ENCODE measurements at places on chromosomes 5 and 9.
A peak's percentile ranks its signal among the peaks of the same experiment; 100 is the strongest.

DNA sequence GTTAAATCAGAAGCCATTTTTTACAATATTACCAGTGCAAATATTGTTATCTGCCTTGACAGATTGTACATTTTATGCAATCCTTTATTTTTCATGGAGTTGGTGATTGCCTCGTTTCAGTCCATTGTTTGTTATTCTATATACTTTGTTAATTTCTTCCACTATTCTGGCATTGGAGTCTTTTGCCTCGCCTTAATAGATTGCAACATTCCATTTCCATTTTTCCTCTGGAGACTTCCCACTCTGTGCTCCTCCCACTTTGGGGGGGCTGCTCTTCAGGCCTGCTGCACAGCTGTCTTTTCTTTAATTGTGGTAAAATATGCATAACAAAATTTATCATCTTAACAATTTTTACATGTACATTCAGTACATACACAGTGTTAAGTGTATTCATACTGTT lies 4.4 kb upstream of the DCAF10 start:
- no peak for DNase-seq

DNA sequence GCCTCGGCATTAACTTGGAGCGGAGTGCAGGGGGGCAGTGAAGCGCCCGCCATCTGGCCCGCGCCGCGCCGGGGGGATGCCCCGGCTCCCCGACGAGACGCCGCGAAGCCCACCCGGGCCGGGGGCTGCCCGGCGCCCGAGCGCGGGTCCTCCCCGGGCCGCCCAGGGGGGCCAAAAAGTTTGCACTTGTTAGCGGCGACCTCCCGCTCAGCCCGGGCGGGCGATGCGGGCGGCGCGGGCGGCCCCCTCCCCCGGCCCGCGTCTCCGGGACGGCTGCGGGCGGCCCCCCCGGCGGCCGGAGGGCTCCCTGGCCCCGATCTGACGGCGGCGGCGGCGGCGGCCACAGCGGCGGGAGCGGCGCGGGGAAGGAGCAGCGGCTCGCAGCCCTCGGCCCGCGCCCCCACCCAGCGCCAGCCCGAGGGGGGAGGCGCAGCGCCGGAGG lies at the start of gene NTNG2:
TSS of gene NTNG2 (plus strand) at position 316 of the 442 bp plus-strand sequence. CDS start 4,774 bp downstream, outside the sequence.
- DNase-seq: no peak

GRCh38 chr5:11525020-11525419 lies 379.2 kb downstream of the CTNND2 start:
- DNase-seq: no peak

DNA sequence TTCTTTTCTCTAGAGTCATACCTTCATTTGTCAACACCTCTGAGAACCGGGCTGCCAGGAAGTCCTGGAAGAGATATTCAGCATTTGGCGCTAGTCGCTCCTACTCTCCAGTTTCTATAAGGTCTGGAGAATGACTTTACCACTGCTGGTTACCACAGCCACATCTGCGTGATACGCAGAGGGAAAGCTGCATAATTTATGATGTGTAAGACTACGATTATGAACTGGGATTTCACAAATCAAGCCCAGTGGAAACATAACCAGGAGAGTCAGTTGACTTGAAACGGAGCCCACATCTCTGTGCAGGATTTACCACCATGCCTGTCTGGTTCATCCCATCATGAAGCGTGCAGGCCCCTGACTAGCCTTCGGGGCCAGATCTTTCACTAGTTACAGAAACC lies 72.6 kb downstream of the FGF1 start:
- DNase-seq: no peak

DNA sequence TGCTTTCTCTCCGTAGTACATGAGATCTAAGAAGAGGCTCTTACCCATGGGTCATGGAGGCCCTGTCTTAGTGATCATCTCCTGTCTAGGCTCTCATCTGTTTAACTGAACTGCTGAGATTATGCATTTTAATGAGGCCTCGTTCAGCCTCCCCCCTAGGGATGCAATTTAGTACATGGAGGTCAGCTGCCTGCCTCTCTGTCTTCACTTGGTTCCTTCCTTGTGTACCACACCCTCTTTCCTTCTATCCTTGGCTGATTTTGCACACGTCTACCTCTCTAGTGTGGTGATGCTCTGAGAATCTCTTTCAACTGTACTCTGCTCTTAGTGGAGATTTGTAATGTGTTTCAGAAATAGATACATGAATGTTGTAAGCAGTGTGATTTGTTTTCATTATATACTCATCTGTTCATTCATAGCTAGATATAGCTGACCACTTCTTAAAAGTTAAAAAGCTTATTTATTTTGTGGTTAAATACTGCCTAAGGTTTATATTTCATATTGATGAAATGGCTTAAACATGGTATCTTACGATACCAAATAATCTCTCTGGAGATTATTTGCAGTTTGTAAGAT lies 3.5 kb upstream of the ACTBL2 start:
- no peak for DNase-seq

DNA sequence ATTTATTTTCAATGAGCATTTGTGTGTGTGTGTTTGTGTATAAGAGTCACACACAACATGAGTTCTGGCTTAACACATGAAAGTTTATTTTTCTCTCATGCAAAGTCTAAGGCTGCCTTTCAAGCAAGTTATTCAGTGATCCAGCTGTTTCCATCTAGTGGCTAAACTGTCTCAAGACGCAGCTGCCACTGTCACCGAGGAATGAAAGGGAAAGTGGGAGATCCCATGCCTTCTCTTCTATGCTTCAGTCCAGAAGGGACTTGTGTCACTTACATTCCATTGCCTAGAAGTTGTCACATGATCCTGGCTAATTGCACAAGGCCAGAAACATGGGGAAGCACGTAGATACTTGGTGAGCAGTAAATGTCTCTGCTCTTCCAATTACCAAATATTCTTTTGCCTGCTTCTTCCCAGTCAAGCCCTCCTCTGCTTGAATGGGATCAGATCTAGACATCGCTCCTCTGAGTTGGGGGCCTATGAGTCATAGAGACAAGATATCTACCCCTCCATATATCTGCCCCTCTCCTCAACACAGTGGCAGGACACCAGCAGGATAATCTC lies 30.4 kb upstream of the SLIT3 start:
- no peak for DNase-seq

- no peak for DNase-seq
Measured at GRCh38 chr5:123929055-123929474, 417.1 kb downstream of the CSNK1G3 start.

GRCh38 chr5:68464424-68464823 lies 248.9 kb downstream of the PIK3R1 start:
- peak; percentile 22 for DNase-seq

DNA sequence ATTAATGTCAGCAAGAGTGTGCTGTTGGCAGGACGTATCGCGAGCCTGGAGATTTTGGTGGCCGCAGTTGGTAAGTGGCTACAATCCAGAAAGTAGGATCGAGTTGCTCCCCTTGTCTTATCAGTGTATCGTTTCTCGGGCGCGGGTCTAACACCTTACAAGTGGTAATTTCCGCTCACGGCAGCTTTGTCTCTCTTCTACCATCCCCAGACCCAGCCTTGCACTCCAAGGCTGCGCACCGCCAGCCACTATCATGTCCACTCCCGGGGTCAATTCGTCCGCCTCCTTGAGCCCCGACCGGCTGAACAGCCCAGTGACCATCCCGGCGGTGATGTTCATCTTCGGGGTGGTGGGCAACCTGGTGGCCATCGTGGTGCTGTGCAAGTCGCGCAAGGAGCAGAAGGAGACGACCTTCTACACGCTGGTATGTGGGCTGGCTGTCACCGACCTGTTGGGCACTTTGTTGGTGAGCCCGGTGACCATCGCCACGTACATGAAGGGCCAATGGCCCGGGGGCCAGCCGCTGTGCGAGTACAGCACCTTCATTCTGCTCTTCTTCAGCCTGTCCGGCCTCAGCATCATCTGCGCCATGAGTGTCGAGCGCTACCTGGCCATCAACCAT lies 1.1 kb downstream of the PTGER4 start:
- DNase-seq: peak; percentile 37

DNA sequence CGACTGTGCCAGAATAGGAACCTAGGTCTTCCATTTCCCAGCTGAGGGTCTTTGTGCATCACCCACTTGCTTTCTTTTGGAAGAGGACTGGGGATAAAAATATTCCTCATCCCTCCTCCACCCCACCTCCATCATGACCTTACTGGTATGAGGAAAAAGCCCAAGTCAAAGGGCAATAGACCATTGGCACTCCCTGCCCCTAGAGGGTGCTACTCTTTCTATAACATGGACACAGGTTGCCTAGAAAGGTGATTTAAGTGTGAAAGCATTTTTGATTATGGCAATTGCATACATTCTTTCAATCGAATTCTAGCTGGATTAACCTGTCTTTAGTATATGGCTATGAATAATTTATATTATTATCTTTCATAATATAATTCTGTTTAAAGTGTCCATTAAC lies 22.8 kb upstream of the ZNF618 start:
- DNase-seq: no peak

DNA sequence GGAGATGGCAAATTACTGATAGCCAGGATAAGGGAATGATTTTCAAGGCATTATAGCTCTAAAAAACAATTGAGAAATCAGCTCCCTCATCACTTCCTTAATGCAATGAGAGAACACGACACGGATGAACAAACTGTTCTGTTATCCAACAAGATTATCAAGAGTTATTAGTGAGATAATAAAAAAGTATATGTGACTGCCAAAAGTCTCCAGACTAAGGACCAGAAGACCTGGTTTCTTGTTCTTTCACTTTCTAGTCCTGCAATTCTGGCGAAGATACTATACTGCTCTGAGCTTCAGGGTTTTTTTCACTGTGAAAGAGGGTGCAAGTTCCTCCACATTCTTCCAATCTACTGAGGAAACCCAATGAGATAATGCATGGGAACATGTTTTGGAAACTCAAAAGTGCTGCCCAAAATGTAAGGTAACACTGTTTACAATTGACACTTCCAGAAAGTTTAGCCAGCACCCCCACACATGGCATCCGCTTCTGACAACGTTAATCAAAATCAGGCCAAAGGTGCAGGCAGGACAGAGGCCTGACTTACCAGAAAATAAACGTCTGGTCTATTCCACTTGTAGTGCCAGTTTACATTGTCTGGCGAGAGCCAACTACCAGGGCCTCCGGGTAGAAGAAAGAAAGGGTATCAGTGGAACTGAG lies 254.2 kb downstream of the DOCK8 start:
- DNase-seq: no peak

DNA sequence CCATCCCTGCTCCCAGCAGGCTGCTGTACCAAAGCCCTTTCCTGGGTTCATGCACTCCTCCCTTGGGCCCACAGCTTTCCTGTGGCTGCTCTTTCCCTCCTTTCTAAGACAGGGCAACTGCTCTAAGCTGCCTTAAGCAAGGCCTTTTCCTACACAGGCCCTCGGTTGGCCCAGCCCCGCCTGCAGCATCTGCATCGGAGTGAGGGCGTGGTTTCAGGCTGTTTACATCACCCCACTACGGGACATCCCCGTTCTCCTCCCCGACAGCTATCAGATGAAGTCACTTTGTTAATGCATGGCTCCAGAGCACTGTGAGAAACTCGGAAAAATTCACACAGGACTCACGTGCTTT lies 3.4 kb downstream of the DPH7 start:
- no peak for DNase-seq
